Suprapubic skin (tissue), 4 donors: ENCODE measurements at places on chromosomes 12 and 14.

DNA sequence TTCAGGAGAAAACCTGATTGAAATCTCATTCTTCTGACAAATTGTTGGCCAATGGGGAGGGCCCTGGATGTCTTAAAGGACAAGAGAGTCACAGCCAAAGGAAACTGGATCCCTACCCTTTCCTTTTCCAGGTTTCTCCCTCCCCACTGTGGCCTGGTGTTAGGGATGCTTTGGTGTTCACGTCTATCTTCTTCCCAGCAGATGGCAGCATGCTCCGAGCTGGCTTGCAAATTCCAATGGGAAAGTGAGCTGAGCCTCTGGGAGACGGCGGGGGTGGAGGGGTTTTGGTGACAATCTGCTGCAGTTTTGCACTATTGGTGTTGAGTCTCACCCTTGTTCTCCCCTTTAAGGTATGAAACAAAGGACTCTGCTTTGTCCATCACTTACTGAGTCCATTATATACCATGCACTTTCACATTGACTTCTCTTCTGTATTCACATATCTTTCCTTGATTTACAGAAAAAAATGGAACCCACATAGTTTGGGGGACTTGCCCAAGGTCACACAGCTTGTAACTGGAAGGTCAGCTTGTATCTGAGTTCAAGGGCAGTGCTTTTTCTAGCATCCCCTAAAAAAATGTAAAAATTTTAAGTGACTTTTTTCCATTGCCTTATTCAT lies 39.3 kb downstream of the CCDC177 start:
- DNase-seq: no peak

GRCh38 chr14:68397822-68398221 lies 395.0 kb downstream of the ZFP36L1 start:
- DNase-seq: no peak

GRCh38 chr12:98671459-98671858 lies 26.4 kb downstream of the APAF1 start:
- no peak for DNase-seq

DNA sequence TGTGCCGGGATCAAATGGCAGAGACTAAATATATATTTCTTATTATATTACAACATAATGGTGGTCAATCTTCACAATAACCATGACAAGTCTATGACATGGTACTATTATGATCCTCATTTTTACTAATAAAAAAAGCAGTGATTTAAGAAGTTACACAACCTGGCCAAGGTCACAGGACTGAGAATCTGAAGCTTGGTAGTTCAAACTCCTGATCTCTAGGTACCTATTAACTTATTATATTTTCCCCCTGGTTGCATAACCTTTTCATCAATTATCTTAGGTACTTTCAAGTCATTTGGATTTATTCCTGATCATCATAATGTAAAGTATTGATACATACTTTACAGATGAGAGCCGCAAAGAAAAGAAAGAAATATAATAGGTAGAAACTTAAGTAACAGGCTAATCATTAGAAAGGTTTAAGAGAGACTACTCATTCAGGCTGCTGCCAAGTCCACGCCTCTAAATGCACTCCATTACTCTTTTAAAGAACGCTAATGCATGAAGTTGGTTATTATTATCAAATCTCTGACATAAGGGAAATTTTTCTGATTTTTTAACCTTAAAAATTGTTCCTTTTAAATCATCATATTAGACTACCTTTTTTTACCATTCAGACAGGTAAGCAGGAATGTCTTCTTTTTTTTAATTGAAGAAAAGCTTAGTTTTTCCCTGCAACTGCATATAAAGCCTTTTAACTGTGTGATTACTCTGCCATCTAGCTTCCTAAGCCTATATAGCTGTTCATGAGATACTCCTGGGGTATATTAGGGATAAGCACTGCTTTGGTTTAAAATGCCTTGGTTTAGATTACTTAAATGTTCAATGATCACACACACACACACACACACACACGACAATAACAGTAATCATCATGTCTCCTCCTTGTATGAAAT lies 35.6 kb downstream of the RPS29 start:
- DNase-seq: no peak

GRCh38 chr12:49885663-49886461 lies 17.8 kb downstream of the FAIM2 start:
- DNase-seq: no peak

- no peak for DNase-seq
Observed at GRCh38 chr12:113385282-113385882, 18.3 kb downstream of the SDS start.

DNA sequence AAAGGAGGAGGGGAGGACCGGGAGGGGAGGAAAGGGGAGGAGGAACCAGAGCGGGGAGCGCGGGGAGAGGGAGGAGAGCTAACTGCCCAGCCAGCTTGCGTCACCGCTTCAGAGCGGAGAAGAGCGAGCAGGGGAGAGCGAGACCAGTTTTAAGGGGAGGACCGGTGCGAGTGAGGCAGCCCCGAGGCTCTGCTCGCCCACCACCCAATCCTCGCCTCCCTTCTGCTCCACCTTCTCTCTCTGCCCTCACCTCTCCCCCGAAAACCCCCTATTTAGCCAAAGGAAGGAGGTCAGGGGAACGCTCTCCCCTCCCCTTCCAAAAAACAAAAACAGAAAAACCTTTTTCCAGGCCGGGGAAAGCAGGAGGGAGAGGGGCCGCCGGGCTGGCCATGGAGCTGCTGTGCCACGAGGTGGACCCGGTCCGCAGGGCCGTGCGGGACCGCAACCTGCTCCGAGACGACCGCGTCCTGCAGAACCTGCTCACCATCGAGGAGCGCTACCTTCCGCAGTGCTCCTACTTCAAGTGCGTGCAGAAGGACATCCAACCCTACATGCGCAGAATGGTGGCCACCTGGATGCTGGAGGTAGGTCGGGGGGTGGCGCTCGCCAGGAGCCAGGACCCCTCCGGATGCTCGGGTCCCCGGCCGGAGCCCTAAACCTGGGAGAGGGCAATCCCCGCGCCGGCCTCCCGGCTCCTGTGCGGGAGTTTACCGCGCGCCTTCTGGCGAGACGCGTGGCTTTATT lies at the start of gene CCND2:
Gene CCND2, plus strand, starts transcription at position 111 of the 744 bp plus-strand sequence. Its CDS starts 279 bp downstream, at position 390.
- DNase-seq: peak; percentile 91

DNA sequence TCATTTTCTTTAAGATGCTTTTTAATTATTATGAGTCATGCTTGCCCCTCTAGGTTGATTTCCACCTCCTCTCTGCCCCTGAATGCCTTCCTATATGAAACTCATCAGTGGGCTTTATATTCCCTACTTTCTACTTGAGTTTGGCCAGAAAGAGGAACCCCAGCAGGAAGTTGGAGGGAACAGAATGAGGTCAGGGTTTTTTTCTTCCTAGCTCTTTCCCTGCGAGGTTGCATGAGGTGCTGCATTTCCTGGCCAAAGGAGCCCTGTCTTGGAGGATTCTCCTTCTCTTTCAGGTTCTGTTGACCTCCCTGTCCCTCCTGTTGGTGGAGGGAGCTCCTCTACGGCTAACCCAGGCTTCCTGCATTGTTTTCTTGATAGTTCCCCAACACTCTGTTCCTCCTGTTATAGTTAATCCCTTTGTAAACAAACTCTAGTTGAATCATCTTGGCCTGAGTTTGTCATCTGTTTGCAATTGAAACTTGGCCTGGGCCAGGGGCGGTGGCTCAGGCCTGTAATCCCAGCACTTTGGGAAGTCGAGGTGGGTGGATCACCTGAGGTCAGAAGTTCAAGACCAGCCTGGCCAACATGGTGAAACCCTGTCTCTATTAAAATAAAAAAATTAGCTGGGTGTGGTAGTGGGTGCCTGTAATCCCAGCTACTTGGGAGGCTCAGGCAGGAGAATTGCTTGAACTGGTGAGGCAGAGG lies 15.3 kb upstream of the SPIC start:
- no peak for DNase-seq

DNA sequence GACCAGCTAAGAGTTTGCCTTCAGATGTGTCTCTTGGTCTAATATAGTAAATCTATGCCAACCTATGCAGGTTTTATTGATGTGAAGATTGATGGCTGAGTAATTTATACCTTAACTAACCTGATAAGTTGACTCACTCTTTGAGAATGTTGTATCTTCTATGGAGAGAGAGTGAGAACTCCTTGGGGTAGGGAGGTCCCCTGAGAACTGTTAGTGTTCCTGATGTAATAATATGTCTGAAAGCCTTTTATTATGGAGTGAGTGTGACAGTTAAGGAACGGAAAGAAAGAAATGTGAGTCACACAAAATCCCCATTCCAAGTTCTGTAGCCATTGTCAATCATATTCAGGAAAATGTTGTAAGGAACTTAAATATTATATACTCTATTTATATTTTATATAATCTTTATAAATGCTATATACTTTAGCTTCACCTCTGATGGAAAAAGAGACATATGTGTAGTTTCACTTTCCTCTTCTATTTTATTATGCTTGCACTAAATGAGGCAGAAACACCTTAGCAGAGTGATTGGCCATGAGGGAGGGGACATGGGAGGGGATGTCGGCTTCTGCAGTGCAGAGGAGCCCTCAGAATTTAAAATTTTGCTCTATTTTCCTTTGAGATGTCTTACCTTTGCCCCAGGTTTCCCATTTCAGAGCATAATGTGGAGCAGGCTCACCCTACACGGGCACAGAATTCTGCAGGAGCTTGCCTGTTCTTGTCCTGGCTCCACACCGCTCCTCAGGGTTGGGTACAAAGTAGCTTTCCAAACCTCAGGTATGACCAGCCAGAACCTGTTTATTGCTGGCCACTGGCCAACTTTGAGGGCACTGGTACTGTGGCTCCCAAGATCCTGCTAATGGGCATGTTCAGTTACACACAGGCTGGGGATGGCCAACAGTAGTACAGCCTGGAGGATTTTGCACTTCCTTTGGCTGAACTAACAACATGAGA lies 57.7 kb downstream of the ARF6 start:
- DNase-seq: peak; percentile 84
